ENCODE measurements at places on chromosomes 7 and 10. TPM values are rescaled to one million over a fixed set of nuclear protein-coding genes. Genes with fewer than 3 reads are reported as not detected.

DNA sequence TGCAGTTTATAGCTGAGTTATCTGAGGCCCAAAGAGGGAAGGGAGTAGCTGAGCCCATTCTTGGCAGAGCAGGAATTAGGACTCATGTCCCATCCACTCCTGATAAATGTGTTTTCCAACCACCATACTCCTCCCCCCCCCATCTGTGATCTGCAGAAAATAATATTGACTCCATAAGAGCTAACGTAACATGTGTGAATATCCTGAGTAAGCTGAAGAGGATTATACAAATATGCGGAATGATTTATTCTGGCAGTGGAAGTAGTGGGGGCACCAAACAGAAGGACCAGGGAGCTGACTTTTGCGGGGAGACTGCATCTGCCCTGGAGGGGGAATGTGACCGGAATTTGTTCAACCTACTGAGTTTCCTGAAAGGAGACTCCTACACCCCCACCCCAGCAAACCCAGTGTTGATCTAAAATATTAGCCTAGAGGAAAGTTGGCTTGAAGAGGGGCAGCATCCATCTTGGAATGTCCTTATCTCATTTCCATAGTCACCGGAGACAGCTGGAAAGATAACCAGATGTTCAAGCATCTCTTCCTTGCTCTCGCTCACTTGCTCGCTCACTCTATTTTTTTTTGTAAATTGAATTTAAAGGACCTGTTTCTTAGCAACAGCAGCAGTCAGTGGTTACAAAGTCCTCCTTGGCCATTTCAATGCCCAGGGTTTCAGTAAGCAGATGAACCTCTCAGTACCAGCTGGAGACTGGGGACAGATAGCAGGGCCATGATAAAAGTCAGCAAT is 114.7 kb downstream of the RPS24 start:
- no peak for DNase-seq
- H3K27me3 ChIP-seq, result no peaks in the 10 kb centered on the region
- H3K27ac ChIP-seq, result no peak overlapping the region

DNA sequence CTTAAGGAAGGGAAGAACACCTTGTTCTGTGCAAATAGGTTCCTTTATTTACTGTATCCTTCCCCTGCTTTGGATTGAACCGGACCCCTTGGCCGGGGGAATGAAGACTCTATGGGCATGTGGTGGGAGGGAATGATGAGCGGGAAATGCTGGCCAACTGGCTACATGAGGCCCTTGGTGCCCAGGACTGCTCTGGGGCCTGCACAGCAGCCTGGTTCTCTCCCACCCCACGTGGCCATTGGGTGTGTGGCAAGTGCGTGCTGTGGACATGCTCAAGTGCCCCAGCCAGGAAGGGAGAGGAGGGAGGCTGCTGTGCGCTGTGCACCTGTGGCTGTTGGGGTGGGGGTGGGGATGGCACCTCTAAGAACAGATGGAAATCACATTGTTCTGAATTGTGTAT is 917.0 kb upstream of the GHITM start:
- no peaks in the 10 kb centered on the region for H3K27me3 ChIP-seq
- no peaks in the 10 kb centered on the region for H3K4me1 ChIP-seq
- H3K36me3 ChIP-seq, result no peaks in the 10 kb centered on the region
- H3K4me3 ChIP-seq, result no peak overlapping the region

DNA sequence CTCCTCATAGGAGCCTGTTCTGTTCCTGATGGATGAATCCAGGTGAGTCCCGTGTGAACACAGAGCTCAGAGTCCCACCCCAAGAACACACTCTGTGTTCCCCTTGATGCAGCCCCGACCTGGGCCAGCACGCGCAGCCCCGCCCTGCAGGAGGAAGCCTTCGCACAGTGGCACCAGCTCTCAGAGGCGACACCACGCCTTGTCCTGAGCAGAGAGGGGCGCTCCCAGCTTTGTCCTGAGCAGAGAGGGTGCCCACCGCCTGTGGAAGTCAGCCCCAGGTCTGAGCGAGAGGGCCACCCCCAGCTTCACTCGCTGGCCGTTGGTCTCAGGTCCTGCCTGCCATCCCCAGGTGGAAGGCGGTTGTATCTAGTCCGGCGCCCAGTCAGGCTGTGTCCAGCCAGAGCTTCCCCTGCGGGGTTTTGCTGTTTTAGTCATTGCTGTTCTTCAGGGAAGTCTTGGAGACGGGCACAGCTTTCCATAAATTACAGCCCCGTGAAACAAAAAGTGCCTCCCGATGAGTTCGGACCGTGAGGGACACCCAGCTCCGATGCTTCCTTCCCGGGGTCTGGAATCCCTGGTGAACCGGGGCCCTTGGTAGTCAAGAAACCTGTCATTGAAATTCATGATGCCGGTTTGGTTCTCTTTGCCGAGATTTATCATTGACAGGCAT is 43.6 kb downstream of the NKX6-2 start:
- DNase-seq, result no peak
- H3K27me3 ChIP-seq, result no peaks in the 10 kb centered on the region
- no peaks in the 10 kb centered on the region for H3K4me1 ChIP-seq
- no peak overlapping the region for H3K4me3 ChIP-seq

DNA sequence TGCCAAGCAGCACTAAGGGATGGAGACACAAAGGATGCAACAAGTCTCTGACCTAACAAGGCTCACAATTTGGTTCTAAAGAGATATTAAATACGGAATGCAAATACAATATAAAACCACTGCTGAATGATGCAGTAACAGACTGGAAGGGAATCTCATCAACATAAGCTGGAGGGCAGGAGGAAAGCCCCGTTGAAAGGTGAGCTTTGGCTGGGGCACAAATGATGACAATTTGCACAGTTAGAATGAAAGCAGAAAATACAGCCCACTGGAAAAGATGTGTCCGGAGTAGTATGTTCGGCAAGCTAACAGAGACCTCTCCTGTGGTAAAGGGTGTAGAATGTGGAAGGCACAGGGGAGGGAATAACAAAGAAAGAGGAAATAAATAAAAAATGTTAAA is 26.1 kb downstream of the PAXIP1 start:
- no peak overlapping the region for H3K27ac ChIP-seq
- peaks cover 9% of the 10 kb centered on the region for H3K36me3 ChIP-seq
- DNase-seq, result no peak
- no peak overlapping the region for H3K4me3 ChIP-seq
- H3K27me3 ChIP-seq, result no peaks in the 10 kb centered on the region
- no peaks in the 10 kb centered on the region for H3K4me1 ChIP-seq

DNA sequence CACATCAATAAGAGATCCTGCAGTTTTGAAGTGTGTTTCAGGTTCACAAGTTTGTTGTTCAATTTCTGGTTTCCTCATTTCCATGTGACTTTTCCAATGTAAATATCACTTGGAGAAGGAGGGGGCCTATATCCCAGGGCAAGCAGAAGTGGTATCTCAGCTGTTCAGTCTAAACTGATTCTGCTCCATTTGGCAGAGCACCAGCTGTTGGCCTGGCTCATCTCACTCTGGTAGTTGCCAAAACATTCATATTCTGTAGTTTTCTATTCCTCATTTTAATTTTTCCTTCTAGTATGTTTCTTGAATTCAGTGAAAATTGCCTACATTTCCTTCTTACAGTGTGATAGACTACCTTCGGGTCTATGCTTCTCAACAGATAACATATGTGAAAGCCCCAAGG is 101.8 kb upstream of the TAC1 start:
- H3K27me3 ChIP-seq, result no peaks in the 10 kb centered on the region
- H3K4me1 ChIP-seq, result no peaks in the 10 kb centered on the region
- no peak for DNase-seq
- no peaks in the 10 kb centered on the region for H3K36me3 ChIP-seq
- no peak overlapping the region for H3K4me3 ChIP-seq

- H3K36me3 ChIP-seq, result no peaks in the 10 kb centered on the region
- no peaks in the 10 kb centered on the region for H3K4me1 ChIP-seq
- H3K27ac ChIP-seq, result no peak overlapping the region
Measured at GRCh38 chr7:150828384-150828783, 23.9 kb upstream of the AOC1 start.

- no peaks in the 10 kb centered on the region for H3K27me3 ChIP-seq
- H3K4me3 ChIP-seq, result no peak overlapping the region
- no peak overlapping the region for H3K27ac ChIP-seq
- DNase-seq, result no peak
Measured at GRCh38 chr7:29255906-29256692, 61.5 kb downstream of the CHN2 start.

DNA sequence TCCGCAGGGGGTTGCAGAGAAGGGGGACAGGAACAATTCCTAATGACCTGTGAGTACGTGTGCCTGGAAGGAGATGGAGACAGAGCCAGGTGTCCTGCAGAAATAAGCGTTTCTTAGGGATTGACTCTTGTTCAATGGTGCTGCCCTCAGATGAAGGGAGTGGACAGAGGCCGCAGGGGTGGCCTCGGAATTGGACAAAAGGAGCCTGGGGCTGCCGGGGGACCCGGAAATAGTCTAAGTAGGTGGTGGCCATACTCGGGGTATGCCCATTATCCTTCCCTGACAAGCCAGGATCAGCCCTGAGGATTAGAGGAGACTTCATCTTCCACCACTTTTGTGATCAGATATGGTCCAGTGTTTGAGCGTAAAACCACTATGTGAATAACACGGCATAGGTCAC is 39.2 kb downstream of the ELFN1 start:
- no peak overlapping the region for H3K27ac ChIP-seq
- peak; percentile 23 for DNase-seq
- no peak overlapping the region for H3K4me3 ChIP-seq
- no peaks in the 10 kb centered on the region for H3K27me3 ChIP-seq
- H3K36me3 ChIP-seq, result no peaks in the 10 kb centered on the region

DNA sequence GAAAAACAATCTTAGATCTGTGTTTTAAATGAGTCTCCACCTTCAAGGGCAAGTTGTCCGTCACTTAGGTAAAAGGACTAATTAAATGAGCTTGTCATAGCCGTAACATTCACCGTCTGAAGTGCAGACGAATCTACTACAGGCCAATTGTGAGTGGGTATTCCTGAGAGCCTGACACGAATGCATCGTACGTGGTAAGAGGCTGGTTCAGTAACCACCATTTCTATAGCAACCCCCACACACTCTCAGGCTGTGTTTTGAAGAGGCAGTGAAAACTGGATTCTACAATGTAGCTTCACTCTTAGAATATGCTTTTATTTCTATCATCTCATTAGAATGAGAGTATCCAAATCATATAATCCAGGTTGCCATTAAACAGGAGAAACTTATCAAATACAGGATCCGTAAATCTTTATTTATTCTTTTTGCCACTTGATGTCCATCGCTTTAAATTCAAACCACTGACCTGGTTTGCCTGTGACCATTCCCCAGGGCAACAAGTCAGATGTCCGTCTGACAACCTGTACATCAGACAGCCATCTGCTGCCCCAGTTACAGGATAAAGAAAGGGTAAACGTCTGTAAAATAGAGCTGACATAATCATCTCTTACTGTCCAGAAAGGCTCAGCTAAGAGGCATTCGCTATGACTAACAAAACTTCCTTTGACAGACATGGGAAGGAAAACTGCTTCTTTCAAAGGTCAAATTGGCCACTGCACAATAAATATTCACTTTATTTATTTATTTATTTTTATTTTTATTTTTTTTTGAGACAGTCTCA is 70.3 kb upstream of the NMT2 start:
- no peaks in the 10 kb centered on the region for H3K27me3 ChIP-seq
- H3K27ac ChIP-seq, result no peak overlapping the region
- no peak for DNase-seq
- H3K36me3 ChIP-seq, result no peaks in the 10 kb centered on the region
- H3K4me3 ChIP-seq, result no peak overlapping the region

GRCh38 chr10:11866199-11866925 is 43.2 kb downstream of the PROSER2 start:
- H3K4me3 ChIP-seq, result no peak overlapping the region
- H3K27me3 ChIP-seq, result no peaks in the 10 kb centered on the region
- peaks cover 13% of the 10 kb centered on the region for H3K36me3 ChIP-seq
- no peaks in the 10 kb centered on the region for H3K4me1 ChIP-seq

DNA sequence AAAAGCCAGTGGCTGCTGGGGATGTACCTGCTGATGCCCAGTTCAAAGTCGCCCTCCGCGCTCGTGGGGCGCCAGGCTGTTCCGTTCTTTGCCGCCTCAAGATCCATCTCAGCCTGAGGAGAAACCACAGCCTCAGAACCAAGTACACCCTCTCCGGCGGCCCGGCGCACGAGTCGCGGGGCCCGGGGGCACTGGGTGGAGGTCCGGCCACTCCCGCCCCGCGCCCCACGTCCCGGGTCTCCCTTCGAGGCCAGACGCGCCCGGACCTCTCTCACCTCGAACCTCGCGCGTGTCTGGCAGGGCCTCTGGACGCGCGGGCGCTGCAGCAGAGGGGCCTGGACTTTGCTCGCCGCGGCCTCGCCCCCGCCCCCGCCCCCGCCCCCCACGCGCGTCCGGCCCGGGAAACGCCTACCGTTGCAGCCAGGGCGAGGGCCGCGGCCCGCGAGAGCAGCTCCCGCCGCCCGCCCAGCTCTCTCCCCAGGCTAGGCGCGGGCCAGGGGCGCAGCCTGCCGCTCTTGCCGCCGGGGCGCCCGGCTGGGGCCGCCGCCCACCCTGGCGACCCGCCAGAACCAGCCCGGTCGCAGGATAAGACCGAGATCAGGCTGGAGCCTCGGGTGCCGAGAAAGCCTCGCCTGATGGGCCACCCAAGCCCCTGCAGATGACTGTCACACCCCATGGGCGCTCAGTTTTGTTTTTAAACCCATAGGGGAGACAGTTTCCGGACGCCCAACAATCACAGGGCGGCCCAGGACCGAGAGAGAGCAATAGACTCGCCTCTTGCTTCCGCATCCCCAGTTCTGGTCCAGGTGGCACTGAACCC is at the start of gene ABCB4:
Gene ABCB4 (minus strand): TSS at position 322 of the 820 bp plus-strand sequence. CDS start 215 bp downstream, at position 107.
- DNase-seq, result peak; percentile 59
- H3K4me1 ChIP-seq, result no peaks in the 10 kb centered on the region
- peaks cover 5% of the 10 kb centered on the region for H3K27me3 ChIP-seq

DNA sequence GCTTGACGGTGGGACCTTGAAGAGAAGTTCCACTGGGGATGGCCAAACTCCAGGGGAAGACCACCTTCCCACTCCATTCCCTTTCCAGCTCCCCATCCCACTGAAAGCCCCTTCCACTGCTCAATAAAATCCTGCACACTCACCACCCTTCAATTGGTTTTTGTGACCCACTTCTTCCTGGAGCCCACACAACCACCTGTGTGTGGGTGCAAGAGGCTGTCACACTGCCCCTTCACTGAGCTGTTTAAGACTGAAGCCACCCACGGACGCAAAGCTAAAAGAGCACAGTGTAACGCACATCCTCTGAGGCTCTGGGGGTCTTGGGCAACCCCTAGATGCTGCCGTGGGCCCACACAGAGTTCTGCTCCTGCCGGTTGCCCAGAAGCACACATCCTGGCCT is 12.8 kb upstream of the PITRM1 start:
- no peaks in the 10 kb centered on the region for H3K36me3 ChIP-seq
- H3K27me3 ChIP-seq, result no peaks in the 10 kb centered on the region
- DNase-seq, result no peak
- H3K4me1 ChIP-seq, result no peaks in the 10 kb centered on the region
- H3K4me3 ChIP-seq, result no peak overlapping the region
- no peak overlapping the region for H3K27ac ChIP-seq

ABCA13 gene
- 0.35 TPM for total RNA-seq

C1QL3 gene
- total RNA-seq, result not detected

SPDYE9 gene
- total RNA-seq, result not detected

GCK gene
- total RNA-seq, result 0.23 TPM

PIP gene
- not detected for total RNA-seq

CRYGN gene
- not detected for total RNA-seq

Measured in upper lobe of right lung (tissue), 1 donor.